ENCODE measurements at places on chromosomes 4 and X.
A peak's percentile ranks its signal among the peaks of the same experiment; 100 is the strongest.

- no peak for DNase-seq
Observed at GRCh38 chr4:96175871-96176270, 336.0 kb downstream of the PDHA2 start.

- no peak for DNase-seq
Observed at GRCh38 chr4:183337833-183338232, 15.6 kb upstream of the CLDN24 start.

DNA sequence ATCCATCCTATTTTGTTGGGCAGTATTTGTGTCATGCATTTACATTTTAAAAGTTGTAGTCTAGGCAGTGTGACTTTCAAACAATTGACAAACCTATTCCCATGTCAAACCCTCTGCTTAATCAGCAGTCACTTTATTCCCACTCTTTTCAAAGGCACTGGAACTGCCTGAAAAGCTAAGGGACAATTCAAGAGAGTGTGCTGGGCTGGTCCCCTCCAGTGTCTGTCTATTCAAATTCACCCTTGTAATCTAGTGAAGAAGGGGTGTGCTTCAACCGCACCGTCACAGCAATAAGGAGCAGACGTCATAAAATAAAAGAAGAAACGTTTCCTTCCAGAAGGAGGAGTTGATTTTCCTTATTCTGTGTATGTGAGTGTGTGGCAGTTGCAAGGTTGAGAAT, 197.0 kb upstream of the MAD2L1 start:
- DNase-seq = no peak

GRCh38 chrX:68724531-68725020, 77.1 kb downstream of the STARD8 start:
- no peak for DNase-seq

DNA sequence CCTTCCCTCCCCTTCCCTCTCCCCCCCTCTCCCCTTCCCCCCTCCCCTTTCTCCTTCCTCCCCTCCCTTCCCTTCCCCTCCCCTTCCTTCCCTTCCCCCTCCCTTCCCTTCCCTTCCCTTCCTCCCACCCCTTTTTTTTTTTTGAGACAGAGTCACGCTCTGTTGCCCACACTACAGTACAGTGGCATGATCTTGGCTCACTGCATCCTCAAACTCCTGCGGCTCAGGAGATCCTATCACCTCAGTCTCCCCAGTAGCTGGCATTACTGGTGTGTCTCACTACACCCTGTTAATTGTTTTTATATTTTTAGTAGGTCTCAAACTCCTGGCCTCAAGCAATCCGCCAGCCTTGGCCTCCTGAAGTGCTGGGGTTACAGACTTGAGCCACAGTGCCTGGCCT, 66.6 kb downstream of the TBC1D9 start:
- peak; percentile 34 for DNase-seq

DNA sequence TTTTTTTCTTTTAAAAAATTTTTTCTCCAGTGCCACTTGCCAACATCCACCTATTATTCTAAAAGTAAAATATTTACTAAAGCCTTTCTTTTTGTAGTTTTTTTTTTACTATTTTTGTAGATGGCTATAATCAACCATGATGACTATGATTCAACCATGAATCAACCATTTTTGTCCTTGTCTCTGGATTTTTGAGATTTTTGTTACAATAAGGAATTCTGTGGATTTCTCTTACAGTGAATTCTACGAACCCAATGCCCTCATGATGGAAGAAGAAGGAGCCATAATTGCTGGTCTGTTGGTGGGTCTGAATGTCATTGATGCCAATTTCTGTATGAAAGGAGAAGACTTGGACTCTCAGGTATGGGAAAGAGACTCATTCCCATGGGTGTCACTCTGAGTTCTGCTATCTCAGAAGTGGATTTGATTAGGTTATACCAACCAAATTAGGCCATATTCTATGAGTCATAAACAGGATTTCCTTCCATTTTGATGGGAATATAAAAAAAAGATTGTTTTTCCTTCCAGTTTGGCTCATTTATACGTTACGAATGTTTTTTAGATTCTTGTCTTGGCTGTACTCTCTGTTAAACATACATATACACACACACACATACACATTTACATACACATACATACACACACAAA, 46.7 kb downstream of the RUFY3 start:
- no peak for DNase-seq

- no peak for DNase-seq
Observed at GRCh38 chr4:118400356-118400755, 47.6 kb upstream of the PRSS12 start.

DNA sequence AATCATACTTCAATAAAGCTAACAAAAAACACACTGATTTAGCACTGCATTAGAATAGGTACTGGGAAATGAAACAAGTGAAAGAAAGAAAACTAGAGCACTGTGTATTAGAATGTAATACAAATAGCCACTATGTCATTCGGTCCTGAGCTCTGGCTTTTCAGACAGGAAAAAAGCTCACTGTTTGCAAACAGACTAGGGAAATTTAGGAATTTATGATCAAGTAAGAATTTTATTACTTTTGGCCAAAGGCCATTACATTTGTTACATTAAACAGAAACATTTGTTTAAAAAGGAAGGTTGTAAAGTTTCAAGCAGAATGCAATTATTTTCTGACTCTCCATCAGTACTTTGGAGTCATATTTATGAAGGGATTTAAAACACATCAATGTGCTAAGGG, 68.7 kb downstream of the KLHL8 start:
- no peak for DNase-seq

DNA sequence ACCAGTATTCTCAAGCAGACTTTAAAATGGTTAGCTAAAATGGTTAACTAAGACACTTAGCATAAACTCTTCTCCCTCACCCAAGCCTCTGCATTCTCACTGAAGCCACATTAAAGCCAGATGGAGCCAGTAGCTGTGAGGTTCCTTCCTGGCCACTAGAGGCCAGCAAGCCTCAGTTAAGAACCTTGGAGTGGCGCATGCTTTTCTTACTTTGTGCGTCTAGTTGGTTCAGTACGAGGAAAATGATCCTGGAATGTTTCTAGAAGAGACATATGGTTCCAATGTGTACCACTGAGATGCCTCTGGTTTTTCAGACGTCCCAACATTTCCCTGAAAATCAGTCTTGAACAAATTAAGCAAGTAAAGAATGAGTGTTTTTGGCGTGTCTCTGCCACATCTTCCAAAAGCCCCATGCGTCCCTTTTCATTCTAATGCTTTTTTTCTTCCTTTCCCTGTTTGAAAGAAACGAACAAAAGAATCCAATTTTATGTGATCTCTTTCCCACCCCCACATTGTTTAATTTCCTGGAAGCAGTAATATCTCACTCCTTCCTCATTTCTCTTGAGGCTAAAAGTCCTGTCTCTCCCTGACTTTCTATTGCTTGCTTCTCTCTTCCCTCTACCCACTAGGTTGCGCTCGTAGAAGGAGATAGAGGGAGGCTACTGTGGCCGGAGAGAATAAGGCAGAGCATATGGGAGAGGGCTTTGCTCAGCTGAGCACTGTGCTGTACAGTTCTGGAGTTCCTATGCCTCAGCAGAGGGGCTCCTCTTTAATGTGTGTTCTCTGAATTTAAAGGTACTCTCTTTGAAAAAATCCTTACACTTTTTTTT, 82.9 kb upstream of the TAB3 start:
- DNase-seq = no peak

- DNase-seq = no peak
Observed at GRCh38 chr4:183099537-183100297, 660 bp downstream of the WWC2 start.

DNA sequence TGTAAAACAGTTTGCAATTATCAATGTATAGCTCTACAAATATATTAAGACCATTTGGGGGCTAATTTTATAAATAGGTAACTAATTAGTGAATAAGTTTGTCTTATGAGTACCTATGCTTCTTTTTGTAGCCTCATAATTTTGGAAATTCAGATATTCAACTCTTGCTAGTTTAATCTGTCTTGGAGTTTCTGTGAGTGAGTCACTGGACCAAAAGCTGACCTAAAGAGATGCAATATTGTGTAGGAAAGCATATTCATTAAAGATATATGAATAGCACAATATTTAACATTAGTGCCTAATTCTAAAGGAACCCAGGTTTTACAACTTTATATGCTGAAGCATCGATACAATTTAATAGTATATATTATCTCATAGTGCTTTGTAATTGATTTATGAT, 161.3 kb upstream of the PCDH18 start:
- no peak for DNase-seq

- DNase-seq = no peak
Observed at GRCh38 chr4:186749611-186750281, 26.1 kb upstream of the FAT1 start.

DNA sequence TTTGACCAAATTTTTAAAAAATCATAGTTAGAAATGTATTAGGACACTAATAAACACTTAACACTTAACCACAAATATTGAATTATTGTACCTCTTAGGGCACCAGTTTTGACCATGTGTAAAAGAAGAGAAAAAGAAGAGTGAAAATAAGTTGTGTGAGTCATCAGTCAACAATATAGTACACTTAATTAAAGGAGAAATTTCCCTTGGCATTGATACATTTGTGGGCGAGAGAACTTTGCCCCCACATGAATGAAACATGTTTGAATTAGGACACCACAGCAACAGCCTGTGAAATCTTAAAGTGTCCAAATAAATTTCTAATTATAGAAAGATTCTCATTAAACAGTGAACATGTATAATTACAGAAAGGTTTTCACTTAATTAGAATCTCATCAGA, 1292.8 kb upstream of the TENM3 start:
- no peak for DNase-seq

DNA sequence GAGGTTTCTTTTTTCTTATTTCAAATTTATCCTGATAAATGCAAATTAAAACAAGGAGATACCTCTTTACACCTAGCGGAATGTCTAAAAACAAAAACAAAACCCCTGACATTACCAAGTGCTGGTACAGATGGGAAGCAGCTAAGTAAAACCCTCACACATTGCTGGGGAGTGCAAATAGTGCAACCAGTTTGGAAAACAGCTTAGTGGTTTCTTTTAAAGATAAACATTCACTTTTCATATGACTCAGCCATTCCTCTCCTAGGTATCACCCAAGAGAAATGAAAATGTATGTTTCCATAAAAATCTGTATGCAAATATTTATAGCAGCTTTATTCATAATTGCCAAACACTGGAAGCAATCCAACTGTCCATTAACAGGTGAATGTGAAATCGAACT, 84.1 kb upstream of the HELT start:
- DNase-seq = no peak

GRCh38 chrX:24055043-24055356, 244 bp downstream of the EIF2S3 start:
- no peak for DNase-seq

DNA sequence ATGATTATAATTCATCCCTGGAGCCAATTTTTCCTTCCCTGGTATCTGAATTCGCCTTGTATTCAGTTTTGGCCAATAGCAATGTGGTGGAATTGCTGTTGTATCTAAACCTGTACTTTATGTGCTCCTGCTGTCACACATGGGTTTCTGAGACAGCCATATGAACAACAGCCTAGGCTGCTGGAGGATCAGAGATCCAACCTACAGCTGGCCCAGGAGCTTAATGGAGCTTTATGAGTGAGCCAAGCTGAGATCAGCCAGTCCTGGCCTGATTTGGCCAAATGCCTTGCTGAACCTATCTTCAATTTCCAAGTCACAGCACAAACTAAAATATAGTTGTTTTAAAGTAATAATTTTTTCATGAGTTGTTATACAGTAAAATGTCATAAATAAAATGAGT, 1071.5 kb downstream of the PCDH7 start:
- no peak for DNase-seq

- DNase-seq = no peak
Observed at GRCh38 chr4:95979961-95980876, 140.3 kb downstream of the PDHA2 start.

DNA sequence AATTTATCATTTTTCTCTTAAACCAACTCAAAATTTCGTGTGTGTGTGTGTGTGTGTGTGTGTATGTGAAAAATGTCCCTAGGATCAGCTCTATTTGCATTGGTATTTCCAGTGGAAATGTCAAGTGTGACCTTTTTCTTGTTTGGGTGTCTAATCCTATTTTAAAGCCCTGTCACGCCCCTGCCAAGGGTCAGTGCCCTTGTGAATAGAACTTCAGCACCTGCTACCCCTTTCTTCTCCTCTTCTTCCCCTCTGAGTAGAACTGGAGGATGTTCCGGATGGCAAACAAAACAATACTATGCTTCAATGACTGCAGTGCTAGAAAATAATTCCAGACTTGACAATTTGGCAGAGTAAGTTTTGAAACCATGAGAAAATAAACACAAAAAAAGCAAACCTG, 67.3 kb downstream of the SPRY1 start:
- no peak for DNase-seq

DNA sequence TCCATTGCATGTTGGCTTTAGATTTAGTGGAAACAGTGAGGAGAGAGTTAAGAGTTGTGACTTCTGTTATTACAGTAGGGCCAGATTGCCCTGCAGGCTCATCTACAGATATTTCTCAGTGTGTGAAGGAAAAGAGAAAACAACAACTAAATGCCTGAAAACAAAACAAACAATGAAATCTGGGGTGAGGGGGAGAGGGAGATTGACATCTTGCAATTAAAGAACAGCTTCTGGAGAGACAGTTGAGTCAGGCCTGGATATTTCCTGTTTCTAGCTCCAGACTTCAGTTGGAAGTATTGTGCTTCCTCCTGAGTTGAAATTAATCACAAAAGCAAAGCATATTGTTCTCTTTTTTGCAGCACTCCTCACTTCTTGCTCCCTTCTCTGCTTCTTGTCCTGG, 108.3 kb upstream of the SCML1 start:
- no peak for DNase-seq

- no peak for DNase-seq
Observed at GRCh38 chr4:127188847-127189246, 443.9 kb upstream of the INTU start.

GRCh38 chr4:8506373-8507195, 66.0 kb downstream of the TRMT44 start:
- DNase-seq = no peak

DNA sequence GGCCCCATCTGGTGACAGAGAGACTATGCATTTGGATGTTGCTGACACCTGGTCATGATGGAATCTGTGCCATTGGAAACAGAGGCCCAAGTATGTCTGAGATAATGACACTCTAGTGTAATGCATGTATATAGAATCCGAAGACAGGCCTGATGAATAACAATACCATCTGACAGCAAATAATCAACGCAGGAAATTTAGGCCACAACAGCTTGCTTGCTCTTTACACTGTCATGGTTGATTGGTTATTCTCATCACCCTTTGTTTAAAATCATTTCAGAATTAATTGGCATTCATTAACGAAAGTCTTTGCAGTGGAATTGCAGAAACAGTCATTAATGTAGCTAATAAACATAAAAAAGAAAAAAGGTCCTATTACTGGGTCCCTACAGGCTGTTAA, 194.8 kb downstream of the AFF2 start:
- no peak for DNase-seq

Data from esophagus muscularis mucosa (tissue), 4 donors.